ENCODE measurements at places on chromosomes 4 and X. TPM values are rescaled to one million over a fixed set of nuclear protein-coding genes. Genes with fewer than 3 reads are reported as not detected.

GRCh38 chr4:1411436-1412375 lies 5.5 kb upstream of the NKX1-1 start:
- no peaks in the 10 kb centered on the region for H3K36me3 ChIP-seq
- no peak for DNase-seq
- H3K27me3 ChIP-seq: peaks cover 21% of the 10 kb centered on the region

- peak; percentile 27 for DNase-seq
- H3K27me3 ChIP-seq: peaks cover 51% of the 10 kb centered on the region
- H3K36me3 ChIP-seq: no peaks in the 10 kb centered on the region
Observed at GRCh38 chrX:15202454-15203177, 67.3 kb downstream of the ASB9 start.

- H3K4me1 ChIP-seq: no peaks in the 10 kb centered on the region
- H3K4me3 ChIP-seq: peak overlapping the region; percentile 64
- H3K27ac ChIP-seq: no peak overlapping the region
- no peaks in the 10 kb centered on the region for H3K27me3 ChIP-seq
Observed at GRCh38 chrX:131734621-131735020, 190.7 kb downstream of the OR13H1 start.

DNA sequence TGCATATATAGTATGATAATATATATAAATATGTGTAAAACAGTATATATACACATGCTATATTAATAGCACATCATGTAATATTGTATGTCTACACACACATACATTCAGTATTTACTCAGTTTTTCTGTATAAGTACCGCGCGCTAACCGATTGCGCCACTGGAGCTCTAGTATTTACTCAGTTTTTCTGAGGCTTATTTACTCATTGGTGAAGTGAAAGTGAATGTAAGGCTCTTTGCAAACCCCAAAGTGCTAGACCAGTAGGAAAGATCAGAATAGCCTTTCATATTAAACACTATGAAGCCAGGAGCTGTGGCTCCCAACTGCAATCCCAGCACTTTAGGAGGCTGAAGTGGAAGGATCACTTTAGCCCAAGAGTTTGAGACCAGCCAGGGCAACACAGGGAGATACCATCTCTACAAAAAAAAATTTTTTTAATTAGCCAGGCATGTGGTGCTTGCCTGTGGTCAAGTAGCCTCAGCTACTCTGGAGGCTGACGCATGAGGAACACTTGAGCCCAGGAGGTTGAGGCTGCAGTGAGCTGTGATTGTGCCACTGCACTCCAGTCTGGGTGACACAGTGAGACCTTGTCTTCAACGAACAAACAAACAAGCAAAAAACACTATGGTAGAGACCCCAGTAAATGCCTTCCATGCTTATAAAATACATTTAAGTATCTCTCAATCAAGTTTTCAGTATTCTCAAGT lies 125.8 kb downstream of the KIT start:
- no peaks in the 10 kb centered on the region for H3K27me3 ChIP-seq
- no peaks in the 10 kb centered on the region for H3K4me1 ChIP-seq
- H3K36me3 ChIP-seq: no peaks in the 10 kb centered on the region
- H3K4me3 ChIP-seq: no peak overlapping the region
- no peak overlapping the region for H3K27ac ChIP-seq

DNA sequence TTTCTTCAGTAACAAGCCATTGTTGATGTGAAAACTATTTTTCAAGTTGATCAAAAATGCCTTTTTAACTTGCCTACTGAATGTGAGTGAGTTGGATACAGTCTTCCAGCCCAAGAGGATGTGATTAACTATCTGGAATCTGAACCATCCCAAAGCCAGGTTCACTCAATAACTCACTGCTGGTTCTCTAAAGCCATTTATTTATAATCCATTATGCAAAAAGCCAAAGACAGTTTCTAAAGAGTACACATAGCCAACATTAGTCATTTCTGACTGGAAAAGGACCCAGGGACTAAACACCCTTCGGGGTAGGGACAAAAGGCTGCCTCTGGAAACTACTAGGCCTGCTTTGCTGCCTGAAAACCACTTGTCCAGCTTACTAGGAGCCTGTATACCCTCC lies 109.6 kb downstream of the SHROOM4 start:
- DNase-seq: no peak
- H3K36me3 ChIP-seq: no peaks in the 10 kb centered on the region
- H3K4me3 ChIP-seq: no peak overlapping the region
- no peaks in the 10 kb centered on the region for H3K4me1 ChIP-seq
- H3K27me3 ChIP-seq: peaks cover 100% of the 10 kb centered on the region

DNA sequence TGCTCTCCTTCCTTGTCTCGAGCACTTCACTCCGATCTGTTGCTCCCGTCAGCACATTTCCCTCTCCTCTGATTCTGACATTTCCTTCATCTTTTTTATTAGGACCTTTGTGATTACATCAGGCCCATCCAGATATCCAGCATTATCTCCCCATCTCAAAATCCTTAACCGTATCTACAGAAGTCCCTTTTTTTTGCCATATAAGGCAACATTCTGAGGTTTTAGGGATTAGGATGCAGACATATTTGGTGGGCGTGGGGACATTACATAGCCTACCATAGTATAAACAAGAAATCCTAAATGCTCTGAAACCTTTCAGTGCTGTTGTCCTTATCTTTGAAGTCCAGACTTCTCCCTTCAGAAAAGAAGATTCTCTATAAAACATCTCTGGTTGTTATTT lies 505.0 kb upstream of the PITX2 start:
- H3K4me1 ChIP-seq: no peaks in the 10 kb centered on the region

Gene PPP1R3F
- total RNA-seq: 7.0 TPM
